ENCODE measurements at places on chromosomes 13 and 19.
A peak's percentile ranks its signal among the peaks of the same experiment; 100 is the strongest.

GRCh38 chr19:45251452-45252354 lies 632 bp downstream of the MARK4 start:
- DNase-seq, result no peak

GRCh38 chr19:4358709-4359626 lies 15.6 kb downstream of the MPND start:
- peak; percentile 2 for DNase-seq

DNA sequence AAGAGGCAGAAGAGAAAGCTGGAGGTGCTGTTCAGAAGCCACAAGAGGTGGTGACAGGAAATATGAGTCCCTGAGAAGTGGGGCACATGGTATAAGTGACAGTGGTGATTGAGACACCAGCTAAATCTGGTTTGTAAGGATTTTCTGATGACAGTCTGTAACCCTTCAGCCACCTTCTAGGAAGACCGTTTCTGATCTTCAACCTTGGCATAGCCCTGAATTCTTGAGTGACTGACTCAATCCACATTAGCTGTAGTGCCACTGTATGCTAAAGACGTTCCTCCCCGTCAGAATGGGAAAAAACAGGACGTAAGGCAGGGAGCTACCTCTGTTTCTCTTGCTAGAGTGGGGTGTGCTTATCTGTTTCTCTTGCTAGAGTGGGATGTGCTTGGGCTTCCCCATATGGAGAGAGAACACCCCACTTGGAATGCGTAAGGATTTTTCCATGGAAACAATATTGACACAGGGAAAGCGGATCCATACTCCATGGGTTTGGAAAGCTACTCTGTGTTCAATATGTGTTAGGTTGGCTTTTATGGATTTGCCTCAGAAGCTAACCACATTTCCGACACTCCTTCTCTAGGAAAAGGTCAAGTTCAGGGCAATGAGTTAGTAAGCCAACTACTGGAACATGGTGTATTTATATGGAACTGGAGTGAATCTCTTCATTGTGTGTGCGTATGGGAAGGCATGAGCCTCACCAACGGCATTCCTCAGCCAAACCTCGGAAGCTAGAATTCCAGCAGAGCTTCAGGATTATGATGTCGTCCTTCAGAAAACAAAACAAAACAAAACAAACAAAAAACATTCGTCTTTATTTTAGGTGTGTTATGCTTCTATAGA lies 948.8 kb upstream of the SLC10A2 start:
- DNase-seq, result no peak

GRCh38 chr19:18733196-18733647 lies 49.7 kb downstream of the CRTC1 start:
- DNase-seq, result no peak

- DNase-seq, result no peak
Measured at GRCh38 chr19:11902228-11902627, 14.6 kb downstream of the ZNF69 start.

- DNase-seq, result no peak
Measured at GRCh38 chr19:7505682-7506384, 10.1 kb upstream of the ZNF358 start.

DNA sequence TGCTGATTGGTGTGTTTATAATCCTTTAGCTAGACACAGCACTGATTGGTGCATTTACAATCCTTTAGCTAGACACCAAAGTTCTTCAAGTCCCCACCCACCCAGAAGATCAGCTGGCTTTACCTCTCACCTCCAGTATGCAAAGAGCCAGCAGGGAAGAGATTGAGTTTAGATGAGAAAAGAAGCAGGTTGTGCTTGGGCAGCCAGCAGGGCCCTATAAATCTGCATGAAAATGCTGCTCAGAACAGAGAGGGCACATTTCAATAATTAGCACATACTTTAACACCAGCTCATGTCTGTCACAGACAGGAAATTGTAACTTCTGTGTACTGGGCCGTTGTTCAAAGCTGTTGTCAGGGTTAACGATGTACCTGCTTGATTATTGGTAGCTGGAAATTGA lies 1204.3 kb downstream of the UQCRFS1 start:
- DNase-seq, result no peak

DNA sequence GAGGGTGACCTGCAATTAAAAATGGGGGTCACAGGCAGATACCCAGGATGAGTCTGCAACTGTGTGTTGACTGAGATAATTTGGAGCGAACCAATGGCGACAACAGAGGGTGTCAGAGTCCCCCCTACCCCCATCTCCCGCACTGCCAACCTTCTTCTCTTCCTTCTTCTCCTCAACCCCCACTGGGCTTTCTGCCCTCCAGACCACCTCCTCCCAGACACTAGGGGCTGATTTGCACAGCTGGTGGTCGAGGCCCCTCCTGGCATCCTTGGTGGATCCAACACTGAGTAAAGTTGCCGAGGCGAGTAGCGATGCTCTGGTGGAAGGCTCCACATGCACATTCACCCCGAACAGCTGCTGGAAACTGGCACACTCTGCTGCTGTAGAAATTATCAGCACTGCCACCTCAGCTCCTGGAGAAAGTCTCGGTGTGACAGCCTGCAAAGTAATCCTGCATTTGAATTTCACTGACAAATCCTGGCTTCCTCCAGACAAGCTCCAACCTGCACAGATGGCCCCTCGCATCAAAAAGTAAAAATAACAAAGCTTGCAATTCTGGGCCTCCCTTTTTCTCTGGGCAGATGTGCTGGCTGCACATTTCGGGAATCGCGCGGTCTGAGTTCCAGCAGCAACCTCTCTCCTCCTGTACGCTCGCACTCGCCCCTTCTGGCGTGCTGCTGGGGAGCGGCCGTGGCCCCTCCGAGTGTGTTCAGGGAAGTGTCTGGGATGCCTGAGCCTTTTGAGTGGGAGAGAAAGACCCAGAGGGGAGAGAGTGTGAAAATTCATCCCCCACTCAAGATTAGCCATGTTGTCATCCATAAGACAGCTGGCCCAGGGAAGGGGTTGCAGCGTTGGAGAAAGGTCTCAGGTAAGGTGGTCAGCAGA lies 28.5 kb downstream of the CCNE1 start:
- no peak for DNase-seq

- DNase-seq, result no peak
Measured at GRCh38 chr19:44772959-44773358, 4.7 kb upstream of the CBLC start.

DNA sequence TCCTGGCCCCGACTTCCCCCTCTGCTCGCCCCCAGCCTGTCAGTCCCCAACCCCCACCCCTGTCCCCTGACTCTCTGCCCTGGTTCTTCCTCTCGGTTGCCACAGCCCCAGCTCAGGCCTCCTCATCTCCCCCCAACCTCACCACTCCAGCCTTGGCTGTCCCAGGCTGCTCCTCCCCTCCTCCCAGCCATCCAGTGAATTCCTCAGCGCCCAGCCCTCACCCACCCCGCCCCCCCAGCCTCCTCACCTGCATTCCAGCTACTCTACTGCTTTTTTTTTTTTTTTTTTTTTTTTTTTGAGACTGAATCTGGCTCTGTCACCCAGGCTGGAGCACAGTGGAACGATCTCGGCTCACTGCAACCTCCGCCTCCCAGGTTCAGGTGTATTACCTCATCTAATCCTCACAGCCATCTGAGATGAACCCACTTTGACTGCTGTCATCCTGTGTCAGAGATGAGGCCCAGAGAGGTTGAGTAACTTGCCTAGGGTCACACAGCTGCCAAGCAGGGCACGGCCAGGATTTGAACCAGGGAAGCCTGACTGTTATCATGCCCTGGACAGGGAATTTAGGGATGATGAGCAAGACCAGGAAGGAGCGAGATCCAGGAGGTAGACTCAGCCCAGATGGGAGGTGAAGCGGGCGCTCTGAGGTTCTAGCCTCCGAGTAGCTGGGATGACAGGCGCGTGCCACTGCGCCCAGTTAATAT lies 2.6 kb downstream of the SULT2B1 start:
- DNase-seq, result no peak

GRCh38 chr13:86856991-86857390 lies 814.2 kb upstream of the SLITRK5 start:
- no peak for DNase-seq

DNA sequence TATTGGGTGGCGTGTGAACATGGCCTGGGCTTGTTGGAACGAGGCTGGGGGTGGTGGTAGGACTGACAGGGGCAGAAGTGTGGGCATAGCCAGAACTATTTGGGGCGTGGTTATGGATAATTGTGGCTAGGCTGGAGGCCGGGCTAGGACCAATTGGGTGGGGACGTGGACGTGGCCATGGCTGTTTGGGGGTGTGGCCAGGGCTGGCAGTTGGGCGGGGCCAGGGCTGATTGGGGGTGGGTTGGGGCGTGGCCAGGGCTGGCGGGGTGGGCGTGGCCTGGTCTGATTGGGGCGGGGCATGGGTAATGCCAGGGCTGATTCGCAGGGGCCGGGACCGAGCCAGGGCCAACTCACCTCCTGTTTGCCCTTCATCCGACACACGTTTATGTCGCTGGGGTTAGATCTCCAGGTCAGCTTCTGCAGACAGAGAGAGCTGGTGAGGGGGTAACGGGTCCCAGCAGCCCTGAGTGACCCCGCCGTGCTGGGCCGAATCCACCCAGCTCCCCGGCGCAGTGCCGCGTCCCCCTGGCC lies 2.8 kb downstream of the SEMA6B start:
- DNase-seq, result no peak

GRCh38 chr13:89401264-89401675 lies 1730.1 kb downstream of the SLITRK5 start:
- DNase-seq, result no peak
